ENCODE measurements at places on chromosomes 5 and 9.

DNA sequence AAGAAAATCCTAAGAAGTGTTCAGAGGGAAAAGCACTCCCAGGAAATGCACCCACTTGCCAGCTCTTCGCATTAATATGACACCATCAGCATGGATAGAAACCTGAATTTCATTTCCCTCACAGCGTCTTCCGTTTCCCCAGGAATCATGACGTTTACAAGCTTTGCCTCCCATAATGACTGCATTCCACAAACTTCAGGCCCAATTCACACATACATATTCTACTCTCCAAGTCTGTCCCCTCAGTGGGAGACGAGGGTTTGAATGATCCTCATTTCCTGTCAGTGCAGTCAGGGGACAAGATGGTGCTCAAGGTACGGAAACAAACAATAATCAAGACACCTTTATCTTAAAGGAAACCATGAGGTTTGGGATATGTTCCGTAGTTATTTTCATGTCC lies 44.9 kb upstream of the MAN2A1 start:
- DNase-seq: no peak

GRCh38 chr5:126462239-126463014 lies 39.2 kb downstream of the GRAMD2B start:
- DNase-seq: no peak

- DNase-seq: no peak
Observed at GRCh38 chr9:88362681-88363080, 25.6 kb upstream of the SPIN1 start.

DNA sequence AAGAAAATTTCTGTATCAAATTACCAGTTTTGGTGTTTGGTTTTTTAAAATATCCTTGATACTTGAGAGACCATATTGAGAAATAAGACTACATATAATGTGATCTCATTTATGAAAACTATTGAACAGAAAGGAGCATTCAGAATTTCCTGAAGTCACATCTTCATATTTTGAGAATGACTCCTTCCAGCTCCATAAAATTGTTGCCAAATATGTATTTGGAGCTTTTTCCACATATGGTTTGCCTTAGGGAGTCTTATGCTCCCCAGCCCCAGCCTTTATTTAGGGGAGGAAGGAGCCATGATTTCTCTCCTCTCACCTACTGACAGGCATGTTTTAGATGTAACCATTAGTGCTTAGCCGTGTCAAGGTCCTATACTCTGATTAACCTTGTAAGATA lies 51.1 kb downstream of the GCNT1 start:
- DNase-seq: no peak

GRCh38 chr9:89010056-89010455 lies 18.8 kb downstream of the S1PR3 start:
- no peak for DNase-seq

Measured in hematopoietic multipotent progenitor cell (in vitro differentiated cells).